ENCODE measurements at places on chromosomes 1 and 21.
A peak's percentile ranks its signal among the peaks of the same experiment; 100 is the strongest.

DNA sequence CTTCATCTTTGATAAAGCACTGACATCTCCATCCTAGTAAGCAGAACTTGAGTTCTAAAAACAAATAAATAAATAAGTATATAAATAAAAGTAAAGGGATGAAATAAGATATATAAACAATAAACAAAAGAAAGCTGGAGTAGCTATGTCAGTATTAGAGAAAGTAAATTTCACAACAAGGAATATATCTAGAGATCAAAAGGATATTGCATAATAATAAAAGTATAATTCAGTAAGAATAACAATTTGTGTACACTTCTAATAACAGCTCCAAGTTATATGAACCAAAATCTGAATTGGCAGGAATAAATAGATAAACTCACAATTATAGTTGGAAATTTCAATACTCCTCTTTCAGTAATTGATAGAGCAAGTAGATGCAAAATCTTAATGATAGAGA lies 9.8 kb upstream of the CENPF start:
- no peak for DNase-seq

- no peak for DNase-seq
Observed at GRCh38 chr1:232754930-232755329, 50.3 kb upstream of the MAP10 start.

DNA sequence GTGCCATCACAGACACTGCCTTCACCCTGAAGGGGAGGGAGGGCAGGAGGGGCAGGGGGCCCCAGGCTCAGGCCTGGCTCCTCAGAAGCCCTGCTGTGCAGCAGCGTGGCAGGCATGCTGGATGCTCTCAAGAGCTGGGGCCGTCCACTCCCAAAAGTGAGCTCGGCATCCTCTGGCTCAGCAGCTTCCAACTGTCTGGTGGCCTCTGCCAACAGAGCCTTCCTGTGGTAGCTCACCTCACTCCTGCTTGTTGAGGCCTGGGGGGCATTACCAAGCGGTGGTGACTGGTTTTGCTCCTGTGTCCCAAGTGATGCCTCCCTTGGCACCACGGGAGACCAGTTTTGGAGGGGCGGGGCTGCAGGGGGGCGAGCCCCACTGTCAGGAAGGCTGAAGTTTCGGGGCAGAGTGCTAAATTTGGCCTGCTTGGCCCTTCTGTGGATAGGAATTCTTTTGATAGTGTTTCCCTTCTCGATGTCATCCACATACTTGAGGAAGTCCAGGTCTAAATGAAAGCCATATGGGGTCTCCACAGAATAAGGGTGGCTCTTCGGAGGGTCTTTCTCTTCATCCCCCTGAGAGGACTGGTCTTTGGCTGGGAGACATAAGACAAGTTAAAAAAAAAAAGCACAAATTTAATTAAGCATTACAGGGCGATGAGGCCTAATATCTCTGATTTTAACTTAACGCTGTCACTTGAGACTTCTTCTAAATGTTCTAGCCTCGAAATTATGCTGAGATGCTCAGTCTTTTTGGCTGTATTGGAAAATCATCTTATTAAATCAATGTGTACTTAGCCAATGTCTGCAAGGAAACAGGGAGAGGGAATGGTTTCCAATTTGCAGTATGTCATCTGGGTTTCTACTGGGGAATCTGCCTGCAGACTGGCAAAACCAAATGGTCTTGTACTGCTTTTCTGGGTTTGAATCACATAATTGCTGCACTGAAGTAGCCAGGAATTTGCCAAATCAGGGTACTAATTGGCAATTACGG lies 44.4 kb downstream of the KANK4 start:
- DNase-seq, result no peak

- DNase-seq, result no peak
Observed at GRCh38 chr1:39609618-39610331, 29.7 kb downstream of the HEYL start.

GRCh38 chr1:26788836-26789611 lies 1.3 kb downstream of the PIGV start:
- peak; percentile 70 for DNase-seq

DNA sequence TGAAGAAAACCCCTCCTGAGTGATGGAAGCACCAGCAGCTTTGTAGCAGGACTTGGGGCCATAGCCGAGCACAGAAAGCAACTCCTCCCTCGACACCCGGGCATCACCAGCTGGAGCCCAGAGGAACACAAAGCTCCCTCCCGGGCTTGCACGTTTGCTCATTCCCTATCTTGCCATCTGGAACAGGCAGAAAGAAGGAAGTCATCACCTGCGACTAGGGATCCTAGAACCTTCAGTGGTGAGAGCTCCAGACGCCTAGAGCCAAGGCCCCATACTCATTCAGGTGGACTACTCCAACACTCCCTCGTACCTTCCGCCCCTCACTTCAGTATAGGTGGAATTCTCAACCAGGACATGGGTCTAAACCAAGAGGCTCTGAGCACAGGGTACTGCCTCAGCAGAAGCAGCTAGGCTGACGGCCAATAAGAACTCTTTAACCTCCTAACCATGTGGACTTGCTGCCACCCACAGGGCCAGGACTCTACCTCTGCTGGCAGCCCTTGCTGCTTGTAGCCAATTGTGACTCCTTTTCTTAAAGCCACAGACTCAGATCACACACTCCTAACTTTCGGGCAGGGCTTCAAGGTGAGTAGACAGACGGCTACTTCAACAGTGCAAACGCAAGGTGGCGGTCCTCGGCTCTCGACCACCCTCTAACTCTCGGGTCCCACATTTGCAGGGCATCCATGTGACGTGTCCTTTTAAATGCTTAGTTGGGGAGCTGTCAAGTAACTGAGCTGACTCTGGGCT lies 65.4 kb downstream of the NPHP4 start:
- DNase-seq, result no peak

DNA sequence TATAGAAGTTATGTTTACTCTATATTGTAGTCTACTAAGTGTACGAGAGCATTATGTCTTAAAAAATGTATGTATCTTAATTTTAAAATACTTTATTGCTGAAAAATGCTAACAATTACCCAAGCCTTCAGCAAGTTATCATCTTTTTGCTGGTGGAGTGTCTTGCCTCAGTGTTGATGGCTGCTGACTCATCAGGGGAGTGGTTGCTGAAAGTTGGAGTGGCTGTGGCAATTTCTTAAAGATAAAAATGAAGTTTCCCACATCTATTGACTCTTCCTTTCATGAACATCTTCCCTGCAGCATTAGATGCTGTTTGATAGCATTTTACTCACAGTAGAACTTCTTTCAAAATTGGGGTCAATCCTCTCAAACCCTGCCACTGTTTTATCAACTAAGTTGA lies 95.8 kb downstream of the CDC7 start:
- no peak for DNase-seq

DNA sequence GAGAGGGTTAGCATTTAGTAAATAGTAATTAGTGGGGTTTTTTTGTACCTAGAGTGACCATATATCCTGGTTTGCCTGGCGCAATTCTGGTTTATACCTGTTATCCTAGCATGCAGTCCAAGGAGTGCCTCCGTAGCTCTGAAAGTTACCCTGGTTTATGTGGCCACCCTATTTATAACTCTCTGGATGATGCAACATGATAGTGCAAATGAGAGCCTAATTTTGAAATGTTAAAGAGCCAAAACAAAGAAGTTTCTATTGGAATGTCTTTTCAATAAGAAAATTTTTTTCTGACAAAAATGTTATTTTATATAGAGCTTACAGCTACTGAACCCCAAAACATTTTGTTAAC lies 5.7 kb downstream of the AHCYL1 start:
- DNase-seq, result no peak

- no peak for DNase-seq
Observed at GRCh38 chr21:45818904-45819285, 162.7 kb upstream of the COL6A1 start.

- DNase-seq, result peak; percentile 86
Observed at GRCh38 chr21:34807881-34808568, 139.2 kb downstream of the CLIC6 start.

DNA sequence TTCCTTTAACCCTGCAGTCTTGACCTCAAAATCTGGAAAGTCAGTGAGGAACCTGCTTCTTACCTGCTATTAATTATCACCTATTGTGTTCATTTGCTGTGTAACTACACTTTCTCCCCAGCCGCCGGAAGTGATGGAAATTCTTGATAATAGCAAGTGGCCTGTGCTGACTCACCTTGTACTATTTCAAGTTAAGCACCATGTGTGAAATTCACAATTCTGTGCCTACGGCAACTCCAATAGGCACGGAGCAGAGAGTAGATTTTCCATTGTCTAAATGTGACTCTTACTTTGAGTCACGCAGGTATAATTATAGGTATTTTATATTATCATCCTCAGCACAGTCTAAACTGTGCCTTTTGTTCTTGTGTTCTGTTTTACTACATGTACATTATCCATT lies 466.8 kb downstream of the KIF26B start:
- DNase-seq, result no peak

- no peak for DNase-seq
Observed at GRCh38 chr1:219581766-219582165, 31.1 kb downstream of the ZC3H11B start.

All from bone marrow (tissue), 2 donors.